ENCODE measurements at places on chromosomes 16 and 17.

- no peak for DNase-seq
Measured at GRCh38 chr17:55812323-55812722, 61.5 kb downstream of the PCTP start.

GRCh38 chr17:74417178-74418045, 14.5 kb upstream of the GPRC5C start:
- no peak for DNase-seq

GRCh38 chr17:41849251-41849990, 11.8 kb downstream of the KLHL10 start:
- DNase-seq, result no peak

GRCh38 chr17:39755554-39756379, 18.0 kb downstream of the GRB7 start:
- peak; percentile 48 for DNase-seq

GRCh38 chr16:3561626-3562025, 15.6 kb downstream of the NLRC3 start:
- no peak for DNase-seq

DNA sequence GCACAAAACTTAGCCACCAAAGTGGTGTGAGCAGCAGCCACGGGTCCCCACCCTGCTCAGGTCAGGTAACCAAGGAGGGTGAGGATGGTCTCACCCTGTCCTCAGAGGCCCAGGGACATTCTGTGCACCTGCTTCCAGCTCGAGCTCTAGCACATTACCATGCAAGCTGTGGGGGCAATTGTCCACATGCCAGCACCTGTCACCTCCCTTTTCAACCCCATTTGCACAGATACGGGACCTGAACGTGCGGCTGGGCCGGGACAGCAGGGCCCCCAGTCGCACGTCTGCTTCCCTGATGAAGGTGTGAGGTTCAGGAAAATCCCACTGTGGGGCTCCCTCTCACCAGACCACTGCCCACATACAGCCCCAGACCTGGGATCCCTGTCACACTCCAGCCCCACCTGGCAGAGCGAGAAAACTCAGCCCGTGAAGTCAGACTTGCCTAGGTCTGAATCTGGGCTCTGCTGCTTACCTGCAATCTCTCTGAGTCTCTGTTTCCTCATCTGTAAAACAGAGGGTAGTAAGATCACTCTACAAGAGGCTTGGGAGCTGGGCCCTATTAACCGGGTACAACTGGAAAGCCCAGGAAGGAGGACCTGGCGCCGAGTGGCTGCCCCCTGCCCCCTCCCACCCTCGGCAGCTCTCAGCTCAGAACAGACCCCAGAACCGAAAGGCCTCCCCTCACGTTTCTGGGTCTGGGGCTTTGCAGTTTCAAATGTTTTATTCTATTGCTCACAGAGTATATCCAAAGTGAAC, 7.9 kb downstream of the WFIKKN2 start:
- no peak for DNase-seq

DNA sequence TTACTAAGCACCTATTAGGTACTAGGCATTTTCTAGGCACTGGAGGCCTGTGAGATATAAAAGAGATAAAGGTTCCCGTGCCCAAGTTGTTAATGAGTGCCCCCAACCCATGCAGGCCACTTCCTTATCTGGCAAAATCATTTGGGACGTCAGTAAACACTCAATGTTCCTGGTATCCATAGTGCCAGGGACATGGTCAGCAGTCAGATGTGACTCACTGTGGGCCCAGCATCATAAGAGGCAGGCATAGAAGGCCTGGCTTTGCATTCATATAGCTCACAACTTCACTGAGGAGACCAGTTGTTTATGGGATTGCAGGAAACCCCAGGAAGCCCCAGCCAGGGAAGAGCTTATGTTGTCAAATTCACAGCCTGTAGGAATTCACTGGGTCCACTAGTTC, 81.1 kb downstream of the MRC2 start:
- no peak for DNase-seq

- DNase-seq, result no peak
Measured at GRCh38 chr16:87058728-87059250, 258.4 kb downstream of the C16orf95 start.

GRCh38 chr16:3149630-3150345, 15.0 kb downstream of the ZNF213 start:
- DNase-seq, result peak; percentile 69

- no peak for DNase-seq
Measured at GRCh38 chr17:3645310-3645709, 8.8 kb downstream of the CTNS start.

DNA sequence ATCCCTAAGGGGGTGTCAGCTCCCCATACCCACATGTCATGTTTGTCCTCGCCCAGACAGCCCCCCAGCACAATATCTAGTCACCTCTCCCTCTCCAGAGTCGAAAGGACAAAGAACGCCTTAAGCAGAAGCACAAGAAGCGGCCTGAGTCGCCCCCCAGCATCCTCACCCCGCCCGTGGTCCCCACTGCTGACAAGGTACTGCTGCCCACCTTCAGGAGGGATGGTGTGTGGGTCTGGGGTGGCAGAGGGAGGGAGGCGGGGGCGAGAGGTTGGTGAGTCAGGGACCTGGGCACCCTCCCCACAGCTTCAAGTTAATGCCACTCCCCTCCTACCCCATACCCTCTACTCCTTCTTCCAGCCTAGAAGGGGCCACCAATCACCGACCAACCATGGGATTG, 7.5 kb downstream of the MLLT6 start:
- no peak for DNase-seq

All from activated naive CD4-positive, alpha-beta T cell treated with anti-CD3 and anti-CD28 coated beads, Interleukin-2, amount 10 ng/mL, durations not matched to agents 7 days and 5 days (primary cell).